Astrocyte of the spinal cord (primary cell): ENCODE measurements at places on chromosomes 4 and X.

- no peak for DNase-seq
These were observed 94.5 kb downstream of the SRPX start for GRCh38 chrX:38126179-38126578.

DNA sequence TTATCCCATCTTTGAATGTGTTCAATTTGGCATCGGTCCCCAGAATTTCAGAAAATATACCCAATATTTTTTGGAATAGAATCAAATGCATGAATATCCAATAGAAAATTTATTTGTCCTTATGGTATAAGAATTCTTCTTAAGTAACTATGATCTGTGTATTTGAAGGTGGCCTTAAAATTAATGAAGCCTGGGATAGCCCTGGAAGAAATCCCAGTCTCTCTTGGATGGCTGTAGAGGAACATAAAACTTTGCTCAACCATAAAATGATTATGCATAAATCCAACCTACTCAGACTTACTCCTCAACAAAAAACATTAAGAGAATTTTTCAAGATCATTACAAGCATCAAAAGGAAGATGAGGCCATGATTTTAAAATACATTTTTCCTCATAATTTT, 269.4 kb upstream of the SMIM31 start:
- DNase-seq, result no peak

GRCh38 chr4:84565951-84566350, 17.0 kb upstream of the CDS1 start:
- DNase-seq, result no peak

DNA sequence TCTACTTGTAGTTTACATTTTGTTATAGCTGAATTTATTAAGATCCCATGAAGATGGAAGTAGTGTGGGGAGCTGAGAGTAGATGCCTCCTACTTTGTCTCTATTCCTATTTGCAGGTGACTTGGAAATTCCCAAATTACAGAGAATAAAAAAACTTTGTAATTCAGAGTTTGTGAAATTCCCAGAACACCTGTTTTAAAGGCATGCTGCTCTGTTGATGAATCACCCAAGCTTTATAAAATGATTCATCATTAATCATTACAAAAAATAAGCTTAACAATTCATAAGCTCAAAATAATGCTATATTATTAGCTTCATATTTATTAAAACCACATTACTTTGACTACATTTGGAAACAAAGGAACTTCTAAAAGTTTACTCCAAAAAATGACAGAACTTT, 856.3 kb downstream of the RPA4 start:
- no peak for DNase-seq

DNA sequence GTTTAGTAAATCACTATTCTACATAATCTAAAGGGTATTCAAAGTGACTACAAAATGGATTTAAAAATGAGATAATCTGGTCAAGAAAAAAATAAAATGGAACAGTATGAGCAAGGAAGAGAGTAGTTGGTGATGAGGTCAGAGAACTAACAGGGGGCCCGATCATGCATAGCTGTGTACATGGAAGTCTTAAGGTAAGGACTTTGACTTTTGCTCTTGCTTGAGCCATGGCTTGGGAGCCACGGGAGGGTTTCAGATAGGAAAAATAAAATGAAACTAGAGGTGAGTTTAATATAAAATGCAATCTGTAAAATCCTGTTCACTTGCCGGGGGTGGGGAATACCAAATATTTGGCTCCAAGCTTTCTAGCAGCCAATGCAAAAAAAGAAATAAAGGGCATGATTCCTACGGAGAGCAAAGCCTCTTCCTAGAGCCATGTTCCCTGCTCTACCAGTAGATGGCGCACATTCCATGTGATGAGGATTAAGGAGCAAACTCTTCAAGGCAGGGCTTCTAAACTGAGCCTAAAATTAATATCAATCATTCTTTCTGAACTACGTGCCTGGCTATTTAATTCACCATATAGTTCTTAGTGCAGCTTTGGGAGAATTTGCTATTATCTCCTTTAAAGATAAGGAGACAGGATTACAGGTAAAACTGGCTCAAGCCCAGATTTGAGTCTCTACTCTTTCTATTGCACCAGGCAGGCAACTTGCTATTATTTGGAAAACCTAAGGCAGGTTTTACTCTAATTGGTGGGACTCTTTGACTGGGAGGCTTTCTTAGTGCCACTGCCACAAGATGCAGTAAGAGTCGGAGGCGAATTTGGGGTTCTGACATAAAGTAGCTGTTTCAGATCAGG, 6.8 kb upstream of the CLCN5 start:
- peak; percentile 47 for DNase-seq

GRCh38 chr4:156545003-156545785, 426.4 kb downstream of the PDGFC start:
- DNase-seq, result peak; percentile 21

- DNase-seq, result no peak
These were observed 30.3 kb downstream of the AMMECR1 start for GRCh38 chrX:110287605-110288004.

GRCh38 chrX:38754102-38754790, 47.0 kb upstream of the MID1IP1 start:
- DNase-seq, result peak; percentile 64

GRCh38 chr4:186772936-186773487, 49.4 kb upstream of the FAT1 start:
- DNase-seq, result peak; percentile 47

DNA sequence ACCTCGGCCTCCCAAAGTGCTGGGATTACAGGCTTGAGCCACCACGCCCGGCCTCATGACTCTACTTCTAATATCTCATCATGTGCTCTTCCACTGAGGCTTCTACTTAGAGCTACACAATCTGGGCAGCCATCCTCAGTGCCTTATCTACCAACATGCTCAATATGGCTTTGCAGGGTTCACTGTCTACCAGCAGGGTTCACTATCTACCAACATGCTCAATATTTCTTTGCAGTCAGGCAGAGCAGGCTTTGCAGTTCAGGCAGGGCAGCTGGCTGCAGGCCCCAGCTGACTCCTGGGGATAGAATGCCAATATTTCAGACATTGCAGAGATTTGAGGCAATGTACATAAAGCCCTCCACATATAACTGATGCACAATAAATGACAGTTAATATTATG, 47.5 kb downstream of the PKD2 start:
- DNase-seq, result peak; percentile 59

- no peak for DNase-seq
These were observed 60.5 kb downstream of the NDNF start for GRCh38 chr4:121011780-121012340.

GRCh38 chr4:95181243-95181995, 367.4 kb downstream of the UNC5C start:
- peak; percentile 80 for DNase-seq

GRCh38 chr4:184406958-184407391, 67.4 kb downstream of the IRF2 start:
- no peak for DNase-seq

DNA sequence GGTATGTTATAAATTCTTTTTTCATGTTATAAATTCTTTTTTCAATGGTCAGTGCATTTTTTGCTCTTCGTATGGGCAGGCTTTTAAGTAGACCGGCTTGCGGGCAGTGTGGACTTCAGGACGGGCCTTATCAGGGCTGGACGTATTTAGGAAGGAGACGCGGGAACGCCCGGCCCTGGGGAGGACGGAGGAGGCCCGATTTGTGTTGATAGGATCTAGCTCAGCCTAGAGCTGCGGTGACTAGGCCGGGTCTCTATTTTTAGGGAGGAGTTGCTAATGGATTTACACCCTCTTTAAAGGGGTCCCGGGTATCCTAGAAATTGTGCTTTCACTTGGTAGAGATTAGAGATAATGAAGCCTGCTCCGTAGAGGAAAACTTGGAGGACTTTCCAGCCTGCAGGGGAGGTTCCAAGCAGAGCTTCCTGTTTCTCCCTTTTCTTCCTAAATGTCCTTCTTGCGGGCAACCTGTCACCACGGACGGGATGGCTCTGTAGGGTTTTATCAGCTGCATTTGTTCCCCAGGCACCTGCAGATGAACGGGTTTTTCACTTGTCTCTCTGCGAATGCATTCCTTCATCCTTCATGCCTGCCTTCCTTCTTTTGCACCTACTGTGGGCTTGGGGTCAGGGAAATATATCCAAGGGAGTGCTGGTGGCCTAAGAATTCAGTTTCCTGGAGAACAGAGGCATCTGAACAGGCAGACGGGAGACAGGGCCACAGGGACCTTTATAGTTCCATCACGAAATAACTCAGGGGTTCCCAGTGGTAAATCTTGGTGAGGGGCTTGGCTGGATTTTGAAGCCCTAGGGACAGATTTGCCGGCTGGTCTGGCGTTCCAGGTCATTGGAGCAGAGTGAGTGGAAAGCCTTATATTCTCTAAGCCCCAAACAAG, 1.4 kb downstream of the CD99 start:
- peak; percentile 62 for DNase-seq
